Activated CD8-positive, alpha-beta T cell treated with anti-CD3 and anti-CD28 coated beads for 36 hours (primary cell): ENCODE measurements at places on chromosomes 11 and 22. TPM values are rescaled to one million over a fixed set of nuclear protein-coding genes. Genes with fewer than 3 reads are reported as not detected.

DNA sequence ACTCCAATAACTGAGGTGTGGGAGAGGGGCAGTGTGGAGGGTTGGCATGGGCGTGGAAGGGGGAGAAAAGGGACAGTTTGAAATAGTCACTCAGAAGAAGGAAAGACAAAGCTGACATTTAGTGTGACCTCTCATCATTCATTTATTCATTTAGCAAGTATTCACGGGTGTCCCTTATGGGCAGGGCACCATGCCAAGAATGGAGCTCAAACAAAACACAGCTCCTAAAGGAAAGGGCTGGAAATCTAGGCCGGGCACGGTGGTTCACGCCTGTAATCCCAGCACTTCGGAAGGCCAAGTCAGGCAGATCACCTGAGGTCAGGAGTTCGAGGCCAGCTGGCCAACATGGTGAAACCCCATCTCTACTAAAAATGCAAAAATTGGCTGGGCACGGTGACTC, 19.4 kb upstream of the DGKZ start:
- peaks cover 28% of the 10 kb centered on the region for H3K4me1 ChIP-seq
- no peak overlapping the region for H3K4me3 ChIP-seq
- no peak for DNase-seq
- no peaks in the 10 kb centered on the region for H3K36me3 ChIP-seq
- H3K27ac ChIP-seq: no peak overlapping the region

GRCh38 chr22:33018232-33018864, 39.8 kb downstream of the SYN3 start:
- H3K4me1 ChIP-seq: peaks cover 2% of the 10 kb centered on the region
- no peaks in the 10 kb centered on the region for H3K36me3 ChIP-seq
- no peak overlapping the region for H3K27ac ChIP-seq
- no peaks in the 10 kb centered on the region for H3K27me3 ChIP-seq

DNA sequence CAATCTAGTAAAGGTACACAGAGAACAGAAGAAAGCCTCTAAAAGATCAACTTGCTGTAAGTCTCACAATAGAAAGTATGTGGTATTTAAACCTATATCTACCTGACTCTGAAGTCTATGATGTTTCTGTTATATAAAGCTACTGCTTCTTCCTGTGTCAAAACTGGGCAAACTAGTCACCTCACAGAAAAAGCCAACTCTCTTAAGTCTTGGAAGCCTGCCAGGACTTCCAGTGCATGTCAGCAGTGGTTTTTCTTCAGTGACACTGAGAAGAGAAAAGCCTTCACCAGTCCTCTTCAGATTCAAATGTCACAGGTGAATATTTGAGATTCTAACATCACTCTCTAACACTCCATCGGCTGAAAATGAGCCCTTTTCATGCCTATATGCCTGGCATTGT, 808.0 kb downstream of the DLG2 start:
- DNase-seq: no peak
- H3K36me3 ChIP-seq: no peaks in the 10 kb centered on the region
- no peak overlapping the region for H3K4me3 ChIP-seq
- H3K27ac ChIP-seq: no peak overlapping the region
- no peaks in the 10 kb centered on the region for H3K27me3 ChIP-seq
- H3K4me1 ChIP-seq: no peaks in the 10 kb centered on the region

Gene ST14
- total RNA-seq: not detected

DNA sequence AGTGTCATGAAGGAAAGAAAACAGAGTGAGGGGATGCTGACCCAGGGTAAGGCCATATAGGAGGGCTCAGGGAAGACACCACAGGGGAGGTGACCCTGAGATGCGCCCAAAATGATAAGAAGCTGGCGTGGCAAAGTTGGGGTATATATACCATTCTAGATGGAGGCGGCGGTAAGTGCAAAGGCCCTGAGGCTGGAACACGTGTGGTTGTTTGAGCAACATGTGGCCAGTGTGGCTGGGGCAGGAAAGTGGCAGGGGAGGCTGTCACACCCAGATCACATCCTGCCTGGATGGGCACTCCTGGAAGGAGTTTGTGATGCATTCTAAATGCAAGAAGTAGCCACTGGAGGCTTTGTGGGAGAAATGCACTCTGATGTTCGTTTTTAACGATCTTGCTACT, 70.2 kb downstream of the CYTH4 start:
- DNase-seq: no peak
- H3K4me3 ChIP-seq: no peak overlapping the region
- no peaks in the 10 kb centered on the region for H3K4me1 ChIP-seq
- no peaks in the 10 kb centered on the region for H3K27me3 ChIP-seq

DNA sequence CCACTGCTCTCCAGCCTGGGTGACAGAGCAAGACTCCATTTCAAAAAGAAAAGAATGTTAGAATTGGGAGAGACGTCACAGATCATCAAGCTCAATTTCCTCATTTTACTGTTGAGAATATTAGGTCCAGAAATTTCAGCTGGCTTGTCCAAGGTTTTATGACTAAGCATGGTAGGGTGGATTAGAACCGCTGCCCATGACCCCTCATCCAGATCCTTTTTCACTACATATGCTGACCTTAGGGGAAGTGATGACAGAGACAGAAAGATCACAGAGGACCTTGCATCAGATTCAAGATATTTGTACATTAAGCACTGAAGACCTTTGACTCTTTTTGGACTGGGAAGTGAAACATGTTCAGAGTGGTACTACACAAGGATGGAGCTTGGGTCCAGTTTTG, 134.5 kb downstream of the ADAMTS15 start:
- H3K36me3 ChIP-seq: no peaks in the 10 kb centered on the region
- H3K4me3 ChIP-seq: no peak overlapping the region
- no peak for DNase-seq
- no peaks in the 10 kb centered on the region for H3K4me1 ChIP-seq
- peaks cover 4% of the 10 kb centered on the region for H3K27me3 ChIP-seq

DNA sequence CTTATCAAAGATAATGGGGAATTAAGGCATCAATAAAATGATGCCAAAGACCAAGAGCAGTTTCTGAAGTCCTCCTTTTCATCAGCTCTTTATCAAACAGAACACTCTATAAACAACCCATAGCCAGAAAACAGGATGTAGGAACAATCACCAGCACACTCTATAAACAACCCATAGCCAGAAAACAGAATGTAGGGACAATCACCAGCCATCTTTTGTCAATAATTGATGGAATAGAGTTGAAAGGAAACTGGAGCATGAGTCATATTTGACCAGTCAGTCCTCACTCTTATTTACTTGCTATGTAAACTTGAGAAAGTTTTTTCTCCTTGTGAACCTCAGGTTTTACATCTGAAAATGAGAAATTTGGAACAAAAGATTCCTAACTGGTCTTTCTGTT, 10.0 kb downstream of the MS4A2 start:
- H3K27me3 ChIP-seq: peaks cover 5% of the 10 kb centered on the region
- no peaks in the 10 kb centered on the region for H3K36me3 ChIP-seq
- H3K27ac ChIP-seq: no peak overlapping the region
- no peaks in the 10 kb centered on the region for H3K4me1 ChIP-seq
- H3K4me3 ChIP-seq: no peak overlapping the region
- no peak for DNase-seq

Gene OR52H1
- total RNA-seq: not detected

DNA sequence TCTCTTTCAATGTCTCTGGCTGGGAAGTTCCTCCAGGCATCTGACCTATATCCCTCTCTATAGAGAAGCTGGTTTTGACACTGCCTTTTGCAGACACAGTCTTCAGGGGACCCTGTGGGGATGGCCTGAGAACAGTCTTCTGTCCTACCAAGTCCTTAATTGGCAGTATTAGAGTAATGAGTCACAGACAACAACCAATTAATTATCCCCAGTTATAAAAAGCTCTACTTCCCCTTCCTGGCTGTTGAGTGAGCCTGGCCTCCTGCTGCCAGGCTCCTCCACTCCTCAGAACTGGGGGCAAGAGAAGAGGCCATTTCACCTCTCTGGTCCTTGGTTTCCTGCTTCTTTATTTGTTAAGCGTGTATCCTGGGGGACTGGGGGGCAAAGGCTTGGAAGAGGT, 41.2 kb upstream of the KLHL35 start:
- H3K4me3 ChIP-seq: no peak overlapping the region
- H3K27ac ChIP-seq: peak overlapping the region; percentile 26
- no peak for DNase-seq

DNA sequence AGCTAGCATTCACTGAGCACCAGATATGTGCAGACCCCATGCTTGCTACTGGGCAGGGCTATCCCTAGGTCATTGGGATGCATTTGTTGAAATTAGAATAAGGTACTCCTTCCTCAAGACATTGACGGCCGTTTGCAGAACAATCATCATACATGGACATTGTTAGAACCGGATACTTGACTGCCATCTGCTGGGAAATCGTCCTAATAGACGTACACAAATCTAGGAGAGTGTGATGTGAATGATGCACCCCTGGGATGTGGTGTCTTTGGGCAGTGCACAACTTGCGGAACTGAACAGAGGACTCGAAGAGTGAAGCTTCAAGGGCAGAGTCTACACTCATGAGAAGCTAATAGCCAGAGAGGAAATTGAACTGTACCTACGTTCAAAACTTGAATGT, 35.9 kb downstream of the MYO18B start:
- no peak overlapping the region for H3K27ac ChIP-seq
- H3K27me3 ChIP-seq: peaks cover 5% of the 10 kb centered on the region
- peaks cover 3% of the 10 kb centered on the region for H3K4me1 ChIP-seq
- peak; percentile 37 for DNase-seq
- no peaks in the 10 kb centered on the region for H3K36me3 ChIP-seq

- peaks cover 26% of the 10 kb centered on the region for H3K4me1 ChIP-seq
- H3K4me3 ChIP-seq: no peak overlapping the region
- no peaks in the 10 kb centered on the region for H3K27me3 ChIP-seq
- no peak for DNase-seq
Measured at GRCh38 chr11:96035740-96036078, 111.8 kb upstream of the MTMR2 start.

DNA sequence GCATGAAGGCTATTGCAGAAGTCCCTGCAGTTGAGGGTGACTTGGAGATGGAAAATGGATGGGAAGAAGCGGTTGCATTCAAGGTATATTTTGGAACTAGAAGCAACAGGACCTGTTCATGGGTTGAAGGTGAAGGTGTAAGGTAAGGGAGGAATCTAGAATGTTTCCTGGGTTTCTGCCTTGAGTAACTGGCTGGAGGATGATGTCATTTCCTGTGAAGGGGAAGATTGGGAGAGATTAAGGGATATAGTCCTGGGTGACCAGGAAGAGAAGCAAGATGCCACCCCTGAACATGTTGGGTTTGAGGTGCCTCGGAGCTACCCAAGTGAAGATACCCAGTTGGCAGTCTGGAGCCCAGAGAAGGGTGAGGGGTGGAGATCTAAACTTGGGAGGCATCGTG, 12.1 kb upstream of the MOGAT2 start:
- H3K4me1 ChIP-seq: no peaks in the 10 kb centered on the region
- peaks cover 2% of the 10 kb centered on the region for H3K27me3 ChIP-seq
- H3K4me3 ChIP-seq: no peak overlapping the region
- no peak for DNase-seq

Gene HIPK3
- 27.3 TPM for total RNA-seq

Gene GPR83
- 0.11 TPM for total RNA-seq

GRCh38 chr22:41264408-41264941, 21.5 kb downstream of the RANGAP1 start:
- no peak overlapping the region for H3K27ac ChIP-seq
- H3K36me3 ChIP-seq: peaks cover 44% of the 10 kb centered on the region
- no peak for DNase-seq

- no peaks in the 10 kb centered on the region for H3K36me3 ChIP-seq
- no peak overlapping the region for H3K4me3 ChIP-seq
- no peak overlapping the region for H3K27ac ChIP-seq
- H3K27me3 ChIP-seq: peaks cover 37% of the 10 kb centered on the region
Measured at GRCh38 chr11:22192289-22192641, 620 bp upstream of the ANO5 start.

Gene ARHGAP8
- total RNA-seq: 3.2 TPM

Gene SHANK2
- not detected for total RNA-seq

DNA sequence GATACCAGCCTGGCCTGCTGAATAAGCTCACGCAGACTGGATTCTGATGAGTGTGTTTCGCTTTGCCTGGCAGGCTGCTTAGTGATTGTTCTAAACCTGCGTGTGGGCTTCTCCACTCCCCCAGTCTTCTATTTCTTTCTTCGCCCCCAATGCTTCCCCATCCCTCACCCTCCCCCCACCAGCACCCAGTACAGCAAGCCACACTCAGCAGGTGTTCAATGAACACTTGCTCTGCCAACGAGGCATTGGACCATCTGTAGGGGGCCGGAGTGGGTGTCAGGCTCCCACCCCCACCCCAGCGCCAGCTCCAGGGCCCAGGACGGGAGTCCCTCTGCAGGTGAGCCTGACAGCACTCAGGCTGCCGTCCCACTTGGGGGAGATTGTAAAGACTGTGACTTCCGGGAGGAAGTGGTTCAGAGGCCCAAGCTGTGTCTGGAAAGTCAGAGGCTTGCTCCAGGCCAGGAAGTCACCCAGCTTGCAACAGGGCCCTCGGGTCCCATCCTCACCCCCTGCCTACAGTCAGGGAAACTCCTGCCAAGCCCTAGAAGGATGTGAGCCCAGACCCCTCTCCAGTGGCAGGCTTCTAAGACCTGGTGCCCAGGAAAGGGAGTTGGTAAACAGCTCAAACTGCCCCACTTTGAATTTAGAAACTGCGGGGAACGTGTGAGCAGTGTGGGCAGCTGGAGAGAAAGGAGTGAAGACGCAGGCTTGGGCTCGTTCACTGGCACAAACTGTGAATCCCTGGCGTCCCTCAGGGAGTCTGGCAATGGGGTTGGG, 66.3 kb upstream of the PRDM11 start:
- peaks cover 2% of the 10 kb centered on the region for H3K36me3 ChIP-seq
- peak; percentile 76 for DNase-seq
- peak overlapping the region; percentile 93 for H3K27ac ChIP-seq
- H3K4me3 ChIP-seq: peak overlapping the region; percentile 52

DNA sequence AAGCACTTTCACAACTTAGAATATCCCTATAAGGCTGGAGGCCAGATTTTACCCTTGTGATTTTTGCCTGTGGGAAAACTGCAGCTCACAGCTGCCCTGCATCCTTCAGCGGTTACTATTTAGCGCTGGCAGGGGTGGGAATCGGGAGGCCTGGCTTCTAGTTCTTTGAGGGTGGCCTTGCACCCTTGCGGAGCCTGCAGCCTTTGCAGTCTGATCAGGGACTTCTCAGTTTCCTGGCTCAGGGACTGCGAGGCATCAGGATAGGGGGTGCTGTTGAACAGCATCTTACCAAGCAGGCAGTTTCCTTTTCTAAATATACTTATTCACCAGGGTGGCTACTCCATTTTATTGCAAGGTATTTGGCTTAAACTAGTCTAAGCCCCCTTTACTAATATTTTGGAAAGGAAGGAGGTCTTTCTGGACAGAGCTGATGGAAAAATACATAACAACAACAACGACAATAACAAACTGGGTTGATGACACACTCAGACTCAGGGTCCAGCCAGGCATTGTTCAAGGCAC, 2.9 kb upstream of the APOA1 start:
- peaks cover 1% of the 10 kb centered on the region for H3K36me3 ChIP-seq
- H3K4me3 ChIP-seq: no peak overlapping the region
- no peaks in the 10 kb centered on the region for H3K27me3 ChIP-seq
- no peak for DNase-seq

DNA sequence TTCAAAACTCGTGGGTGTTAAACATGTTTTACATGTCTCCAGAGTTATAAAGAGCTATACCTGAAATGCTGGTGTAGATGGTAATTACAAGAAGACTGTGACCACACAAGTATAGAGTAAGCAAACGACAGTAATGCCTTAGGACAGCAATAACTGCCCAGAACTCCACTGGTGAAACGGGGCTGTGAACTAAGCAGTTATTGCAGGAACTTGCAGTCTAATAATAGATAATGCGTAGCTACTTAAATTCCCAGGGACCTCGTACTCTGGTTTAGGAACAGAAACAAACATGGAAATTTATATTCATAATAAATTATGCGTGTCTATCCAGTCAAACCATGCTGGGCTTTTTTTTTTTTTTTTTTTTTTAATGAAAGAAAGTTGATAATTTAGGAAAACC, 24.9 kb upstream of the TP53AIP1 start:
- H3K4me1 ChIP-seq: peaks cover 34% of the 10 kb centered on the region
- H3K4me3 ChIP-seq: no peak overlapping the region
- no peaks in the 10 kb centered on the region for H3K27me3 ChIP-seq
- H3K36me3 ChIP-seq: peaks cover 2% of the 10 kb centered on the region
